ENCODE measurements at places on chromosomes 1 and 21. TPM values are rescaled to one million over a fixed set of nuclear protein-coding genes. Genes with fewer than 3 reads are reported as not detected.

DNA sequence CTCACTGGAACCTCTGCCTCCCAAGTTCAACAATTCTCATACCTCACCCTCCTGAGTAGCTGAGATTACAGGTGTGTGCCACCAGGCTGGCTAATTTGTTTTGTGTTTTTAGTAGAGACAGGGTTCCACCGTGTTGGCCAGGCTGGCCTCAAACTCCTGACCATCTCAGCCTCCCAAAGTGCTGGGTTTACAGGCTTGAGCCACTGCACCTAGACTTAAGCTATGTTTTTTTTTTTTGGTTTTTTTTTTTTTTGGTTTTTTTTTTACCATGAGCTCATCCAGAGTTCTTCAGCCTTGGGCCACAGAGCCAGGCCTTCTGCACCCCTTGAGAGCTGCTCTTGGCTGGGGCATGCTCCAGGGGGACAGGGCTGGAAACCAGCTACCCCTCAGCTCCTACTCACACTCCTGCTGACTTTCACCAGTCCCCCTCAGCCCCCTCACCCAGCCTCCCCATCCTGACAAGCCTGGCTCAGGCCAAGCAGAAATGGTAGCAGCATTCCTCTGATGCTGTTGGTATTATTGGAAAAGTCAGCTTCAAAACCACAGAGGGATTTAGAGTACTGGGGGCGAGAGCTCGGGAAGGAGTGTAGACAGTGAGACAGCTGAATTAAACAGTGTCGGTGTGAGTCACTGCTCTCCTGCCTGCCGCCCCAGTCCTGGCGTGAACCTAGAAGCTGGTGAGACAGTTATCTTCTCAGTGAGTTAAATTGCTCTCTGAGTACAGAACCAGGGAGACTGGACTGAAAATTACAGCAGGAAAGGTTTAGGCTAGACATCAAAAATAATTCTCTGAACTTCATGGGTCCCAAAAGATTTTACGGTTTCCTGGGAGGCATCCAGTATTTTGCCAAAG is 63.7 kb downstream of the NAV1 start:
- DNase-seq = no peak

- no peak for DNase-seq
Measured at GRCh38 chr21:42190486-42190863, 28.5 kb upstream of the ABCG1 start.

GRCh38 chr1:147891088-147891487 is 11.5 kb upstream of the GJA8 start:
- no peak for DNase-seq

DNA sequence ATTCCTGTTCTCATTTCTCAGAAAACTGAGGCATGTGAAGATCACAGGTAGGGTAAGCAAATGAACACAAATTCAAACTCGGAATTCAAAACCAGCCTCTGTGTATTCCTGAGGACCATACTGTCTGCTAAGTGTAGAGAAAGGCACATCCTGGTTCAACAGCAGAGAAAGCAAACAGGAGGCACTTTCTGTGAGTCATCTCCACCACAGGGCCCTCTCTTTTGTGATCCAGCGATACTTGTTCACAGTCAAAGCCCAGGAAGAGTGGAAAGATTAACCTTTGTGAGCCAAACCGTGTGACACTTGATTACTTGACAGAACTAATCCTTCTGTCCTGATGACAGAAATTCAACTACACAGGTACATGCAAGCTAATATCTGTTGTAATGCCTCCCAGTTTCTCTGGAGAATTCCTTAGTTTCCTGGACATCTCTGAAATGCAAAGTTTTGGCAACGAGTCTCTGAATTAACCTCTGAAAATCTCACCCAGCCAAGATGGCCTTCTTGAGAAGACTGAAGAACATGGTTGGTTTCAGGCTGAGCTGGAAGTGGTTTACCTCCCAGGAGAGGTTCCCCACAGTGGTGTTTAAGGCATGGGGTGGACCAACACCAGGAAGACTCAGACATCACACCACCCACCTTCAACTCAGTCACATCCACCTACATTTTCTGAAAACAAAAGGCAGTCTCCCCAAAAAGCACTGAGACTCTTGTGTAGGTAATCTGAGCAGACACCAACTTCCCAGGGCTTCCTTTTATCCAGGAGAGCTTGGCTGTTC is 98.2 kb upstream of the ERG start:
- no peak for DNase-seq

DNA sequence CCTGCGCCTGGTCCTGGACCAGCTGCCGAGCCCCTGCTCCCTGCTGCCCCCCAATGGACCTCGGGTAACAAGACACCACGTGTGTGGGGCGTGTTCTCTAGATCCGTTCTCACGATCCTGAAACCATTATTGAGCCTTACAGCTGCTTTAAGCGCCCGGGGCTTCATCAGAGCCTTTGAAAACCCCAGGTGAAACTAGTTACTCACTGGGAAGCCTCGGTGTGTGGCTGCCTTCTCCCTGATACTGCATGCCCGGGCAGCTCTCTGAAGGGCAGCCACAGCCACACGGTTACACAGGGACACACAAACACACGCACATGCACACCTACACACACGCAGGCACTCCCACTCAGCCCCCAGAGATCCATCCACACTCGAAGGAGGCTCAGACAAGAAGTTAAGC is 5.3 kb downstream of the HES2 start:
- no peak for DNase-seq

- DNase-seq = no peak
Measured at GRCh38 chr1:186026946-186027345, 292.8 kb downstream of the HMCN1 start.

- DNase-seq = no peak
Measured at GRCh38 chr1:97377432-97378034, 543.3 kb downstream of the DPYD start.

- DNase-seq = no peak
Measured at GRCh38 chr1:65963156-65963888, 170.6 kb downstream of the PDE4B start.

DNA sequence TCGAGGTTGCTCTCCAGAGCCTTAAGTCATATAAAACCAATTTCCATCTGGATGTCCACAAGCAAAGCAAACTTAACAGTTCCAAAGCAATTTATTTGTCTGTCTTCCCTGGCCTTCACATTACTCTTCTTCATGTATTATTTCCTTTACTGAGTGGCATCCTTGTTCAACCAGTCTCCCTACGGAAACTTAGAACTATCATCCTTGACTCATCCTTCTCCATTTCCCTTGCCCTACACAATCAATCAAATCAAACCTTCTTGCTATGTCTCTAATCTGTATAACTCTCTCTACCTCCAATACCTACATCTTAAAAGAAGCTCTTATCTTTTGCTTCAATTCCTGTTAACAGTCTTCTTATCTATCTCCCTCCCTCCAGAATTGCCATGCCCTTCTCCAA is 25.4 kb downstream of the EGLN1 start:
- no peak for DNase-seq

DNA sequence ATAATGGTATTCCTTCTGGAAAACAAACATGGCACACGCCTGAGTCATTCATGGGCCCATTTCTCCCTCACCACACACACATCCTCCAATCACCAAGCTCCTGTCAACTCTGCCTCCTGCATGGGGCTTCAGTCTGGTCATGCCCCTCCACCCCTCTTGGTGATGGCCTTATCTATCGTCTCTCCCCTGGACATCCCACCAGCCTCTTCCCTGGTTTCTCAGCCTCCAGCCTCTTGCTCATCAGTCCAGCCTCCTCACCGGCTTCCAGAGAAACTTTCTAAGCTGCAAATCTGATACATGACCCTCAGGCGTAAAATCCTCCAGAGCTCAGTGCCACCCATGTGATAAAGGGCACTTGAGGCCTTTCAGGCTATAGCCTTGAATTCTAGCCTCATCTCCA is 243.9 kb downstream of the FOXD2 start:
- DNase-seq = no peak

GRCh38 chr1:178189814-178190213 is 95.9 kb downstream of the RASAL2 start:
- no peak for DNase-seq

DNA sequence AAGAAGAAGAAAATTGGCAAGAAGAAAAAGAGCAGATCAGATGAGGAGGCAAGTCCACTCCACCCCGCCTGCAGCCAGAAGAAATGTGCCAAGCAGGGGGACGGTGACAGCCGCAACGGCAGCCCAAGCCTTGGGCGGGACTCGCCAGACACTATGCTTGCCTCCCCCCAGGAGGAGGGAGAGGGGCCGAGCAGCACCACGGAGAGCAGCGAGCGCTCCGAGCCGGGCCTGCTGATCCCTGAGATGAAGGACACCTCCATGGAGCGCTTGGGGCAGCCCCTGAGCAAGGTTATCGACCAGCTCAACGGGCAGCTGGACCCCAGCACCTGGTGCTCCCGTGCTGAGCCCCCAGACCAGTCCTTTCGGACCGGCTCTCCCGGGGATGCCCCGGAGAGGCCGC is 9.0 kb upstream of the SLC25A34 start:
- no peak for DNase-seq

DNA sequence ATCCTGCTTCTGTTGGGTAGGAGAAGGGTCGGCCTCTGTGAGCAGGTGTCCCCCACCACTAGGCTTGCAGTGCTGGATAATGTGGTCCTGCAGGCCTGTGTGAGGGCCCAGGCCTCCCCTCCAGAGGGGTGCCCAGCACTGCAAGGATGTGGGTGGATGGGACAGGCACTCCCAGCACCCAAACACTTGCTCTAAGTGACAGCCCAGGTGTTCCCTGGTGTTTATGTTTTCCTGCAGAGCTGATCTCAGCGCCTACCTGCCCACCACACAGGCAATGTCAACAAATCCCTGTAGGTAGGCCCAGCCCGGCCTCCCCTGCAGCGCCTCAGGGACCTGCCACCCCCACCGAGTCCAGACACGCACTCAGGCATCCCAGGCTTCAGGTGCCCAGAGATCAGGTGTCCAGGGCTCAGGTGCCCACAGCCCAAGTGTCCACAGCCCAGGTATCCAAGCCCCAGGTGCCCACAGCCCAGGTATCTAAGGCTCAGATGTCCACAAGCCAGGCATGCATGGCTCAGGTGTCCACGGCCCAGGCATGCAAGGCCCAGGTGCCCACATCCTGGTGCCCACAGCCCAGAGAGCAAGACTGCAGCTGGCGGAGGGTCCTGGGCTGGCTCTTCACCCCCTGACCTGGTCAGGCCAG is 59.2 kb downstream of the WNT9A start:
- DNase-seq = no peak

DNA sequence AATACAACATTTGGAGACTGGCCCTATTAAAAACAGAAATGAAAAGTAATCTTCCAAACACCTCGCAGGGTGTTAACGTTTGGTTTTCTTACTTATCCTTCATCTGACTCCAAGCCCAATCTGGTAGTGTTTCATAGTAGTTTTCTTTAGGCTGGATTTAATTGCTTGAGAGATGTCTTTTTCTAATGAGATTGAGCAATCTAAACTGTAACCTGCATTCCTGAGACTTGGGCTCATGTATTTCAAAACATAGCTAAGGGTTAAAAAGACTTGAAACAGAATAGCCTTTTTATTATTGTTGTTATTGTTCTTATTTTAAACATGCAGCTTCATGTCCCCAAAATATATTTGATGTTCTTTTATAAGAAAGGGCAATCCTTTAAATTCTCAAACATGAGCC is 278.9 kb downstream of the TGFB2 start:
- no peak for DNase-seq

- no peak for DNase-seq
Measured at GRCh38 chr1:186443638-186444037, 17.3 kb downstream of the PDC start.

- DNase-seq = no peak
Measured at GRCh38 chr1:166852918-166853317, 13.6 kb downstream of the POGK start.

- DNase-seq = no peak
Measured at GRCh38 chr1:237887542-237887941, 3.2 kb downstream of the ZP4 start.

- DNase-seq = no peak
Measured at GRCh38 chr1:169550294-169550693, 36.0 kb downstream of the F5 start.

- DNase-seq = no peak
Measured at GRCh38 chr1:42735477-42736105, 4.4 kb downstream of the CLDN19 start.

DNA sequence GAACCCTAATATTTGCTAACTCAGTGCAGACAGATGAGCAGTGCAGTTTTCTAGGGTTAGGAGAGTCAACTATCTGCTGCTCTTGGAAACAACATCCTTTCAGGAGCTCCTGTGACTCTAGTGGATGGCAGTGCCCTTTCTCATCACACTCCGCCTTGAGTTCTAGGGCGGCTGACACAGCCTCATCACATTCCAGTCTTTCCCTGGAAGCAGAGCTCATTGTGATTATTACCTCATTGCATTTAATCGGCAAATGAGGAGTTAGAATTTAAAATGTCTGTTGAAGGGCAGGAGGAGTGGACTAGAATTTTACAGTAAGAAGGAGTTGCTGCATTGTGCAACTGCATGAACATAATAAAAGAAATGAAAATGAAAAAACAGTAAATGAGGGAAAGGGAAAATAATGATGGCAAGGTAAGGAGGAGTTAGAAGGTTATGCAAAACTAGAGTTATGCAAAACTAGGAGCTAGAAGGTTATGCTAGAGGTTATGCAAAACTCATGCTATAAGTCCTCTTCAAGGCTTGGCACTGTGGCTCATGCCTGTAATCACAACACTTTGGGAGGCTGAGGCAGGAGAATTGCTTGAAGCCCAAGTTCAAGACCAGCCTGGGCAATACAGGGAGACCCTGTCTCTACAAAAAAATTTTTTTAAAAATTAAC is 6.9 kb upstream of the PTGFRN start:
- DNase-seq = no peak

DNA sequence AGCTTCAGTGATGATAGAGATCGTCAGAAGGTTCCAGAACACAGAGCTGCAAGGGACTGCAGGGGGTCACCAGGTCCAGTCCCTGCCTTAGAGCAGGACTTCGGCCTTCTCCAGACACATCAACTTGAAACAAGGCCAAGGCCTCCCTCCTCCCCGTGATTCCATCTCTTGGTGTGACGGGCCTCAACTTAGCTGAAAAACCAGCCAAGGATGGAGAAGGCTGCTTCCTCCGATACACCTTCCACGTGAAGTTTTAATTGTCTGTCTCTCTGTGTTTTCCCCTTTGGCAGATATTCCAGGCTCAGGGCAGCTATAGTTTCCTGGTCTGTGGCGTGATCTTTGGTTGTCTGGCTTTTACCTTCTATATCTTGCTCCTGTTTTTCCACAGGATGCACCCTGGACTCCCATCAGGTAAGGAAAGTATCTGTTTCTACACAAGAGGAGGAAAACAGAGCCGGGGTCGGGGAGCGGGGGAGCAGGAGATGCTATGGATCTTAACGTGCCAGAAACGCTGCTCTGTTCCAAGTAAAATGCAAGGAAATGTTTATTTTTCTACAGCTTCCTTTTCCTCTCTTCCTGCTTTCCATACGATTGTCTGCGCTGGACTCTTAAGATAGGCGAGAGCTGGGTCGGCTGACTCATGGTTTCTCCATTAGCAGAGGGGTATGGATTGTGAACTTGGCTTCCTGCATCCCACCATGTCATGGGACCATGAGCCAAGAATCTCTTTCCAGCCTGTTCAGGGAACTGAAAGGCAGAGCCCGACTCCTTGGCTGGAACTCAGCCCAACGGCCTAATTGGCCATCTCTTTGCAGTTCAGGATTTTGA is 32.8 kb downstream of the ELK4 start:
- DNase-seq = no peak

The SLAMF6 gene
- 0.14 TPM for polyA plus RNA-seq

The CYYR1 gene
- polyA plus RNA-seq = 67.4 TPM

The RAP1GAP gene
- 20.7 TPM for polyA plus RNA-seq

The OR2T3 gene
- not detected for polyA plus RNA-seq

The PGLYRP3 gene
- not detected for polyA plus RNA-seq

The FCRL6 gene
- polyA plus RNA-seq = 0.65 TPM

Data from right renal cortex interstitium (tissue), 3 donors.